Right lung (tissue), 10 donors: ENCODE measurements at places on chromosomes 2 and 18.
A peak's percentile ranks its signal among the peaks of the same experiment; 100 is the strongest.

DNA sequence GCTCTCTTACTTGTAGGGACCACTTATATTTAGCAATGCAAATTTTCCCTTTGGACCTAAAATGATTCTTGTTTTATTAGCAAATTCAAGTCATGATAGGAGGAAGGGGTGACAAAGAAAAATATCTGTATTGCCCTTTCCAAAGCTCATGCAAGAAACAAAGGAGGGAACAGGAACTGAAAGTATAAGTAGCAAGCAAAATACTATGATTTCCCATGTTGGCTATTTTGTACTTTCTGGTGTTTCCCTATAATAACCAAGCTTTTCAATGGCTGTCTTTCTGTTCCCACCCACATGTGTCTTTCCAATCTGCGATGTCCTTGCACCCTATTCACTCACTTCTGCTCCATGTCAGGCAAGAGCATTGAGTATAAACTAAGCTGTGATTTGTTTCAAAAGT, 279.7 kb downstream of the RNF144A start:
- DNase-seq, result no peak

GRCh38 chr2:199057936-199058335, 399.8 kb downstream of the SATB2 start:
- no peak for DNase-seq

DNA sequence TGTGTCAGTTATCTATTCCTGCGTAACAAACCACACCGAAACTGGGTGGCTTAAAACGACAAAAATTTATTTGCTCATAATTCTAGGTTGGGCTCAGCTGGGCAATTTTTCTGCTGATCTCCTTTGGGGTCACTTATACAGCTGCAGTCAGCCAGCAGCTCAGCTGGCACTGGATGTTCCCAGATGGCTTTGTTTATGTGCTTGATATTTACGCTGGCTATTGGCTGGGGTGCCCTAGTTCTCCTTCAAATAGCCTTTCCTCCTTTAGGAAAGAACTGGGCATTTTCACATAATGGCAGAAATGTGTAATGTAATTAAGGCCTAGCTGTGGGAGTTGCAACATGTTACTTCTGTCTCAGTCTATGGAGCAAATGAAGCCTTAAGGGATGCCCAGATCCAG, 142.2 kb downstream of the B3GNT2 start:
- DNase-seq, result no peak

DNA sequence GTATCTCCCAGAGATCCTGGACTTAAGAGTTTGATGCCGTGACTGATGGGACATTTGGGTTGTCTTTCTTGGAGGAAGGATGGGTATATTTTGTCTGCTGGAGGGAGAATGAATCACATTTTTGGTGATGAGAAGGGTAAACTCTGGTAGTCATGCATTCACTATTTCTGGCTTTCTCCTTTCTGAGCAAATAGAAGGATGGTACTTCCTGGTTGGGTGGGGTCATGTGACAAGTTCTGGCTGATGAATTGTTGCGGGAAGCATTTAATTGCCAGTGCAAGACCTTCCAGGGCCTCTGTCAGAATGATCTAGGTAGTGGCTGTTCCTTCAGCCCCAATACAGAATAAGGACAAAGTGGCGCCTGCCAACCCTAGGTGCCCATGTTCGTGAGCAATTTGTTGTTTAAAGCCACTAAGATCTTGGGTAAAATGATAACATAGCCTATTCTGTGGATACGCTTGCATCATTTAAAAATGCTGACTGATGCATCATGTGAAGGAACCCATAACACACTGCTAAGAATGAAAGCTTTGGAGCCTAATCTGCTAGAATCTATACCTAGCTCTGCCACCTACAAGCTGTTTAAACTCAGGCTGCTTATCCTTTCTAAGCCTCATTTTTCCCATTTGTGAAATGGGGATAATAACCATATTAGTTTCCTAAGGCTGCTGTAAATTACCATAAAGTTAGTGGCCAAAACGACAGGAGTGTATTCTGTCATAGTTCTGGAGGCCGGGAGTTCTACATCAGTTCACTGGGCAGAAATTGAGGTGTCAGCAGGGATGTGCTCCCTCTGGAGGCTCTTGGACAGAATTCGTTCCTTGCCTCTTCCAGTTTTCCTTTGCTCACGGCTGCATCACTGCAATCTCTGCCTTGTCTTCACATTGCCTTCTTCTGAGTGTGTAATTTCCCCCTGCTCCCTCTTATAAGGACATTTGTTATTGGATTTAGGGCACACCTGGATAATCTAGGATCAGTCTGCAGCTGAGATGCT, 281.3 kb downstream of the AGPS start:
- no peak for DNase-seq

DNA sequence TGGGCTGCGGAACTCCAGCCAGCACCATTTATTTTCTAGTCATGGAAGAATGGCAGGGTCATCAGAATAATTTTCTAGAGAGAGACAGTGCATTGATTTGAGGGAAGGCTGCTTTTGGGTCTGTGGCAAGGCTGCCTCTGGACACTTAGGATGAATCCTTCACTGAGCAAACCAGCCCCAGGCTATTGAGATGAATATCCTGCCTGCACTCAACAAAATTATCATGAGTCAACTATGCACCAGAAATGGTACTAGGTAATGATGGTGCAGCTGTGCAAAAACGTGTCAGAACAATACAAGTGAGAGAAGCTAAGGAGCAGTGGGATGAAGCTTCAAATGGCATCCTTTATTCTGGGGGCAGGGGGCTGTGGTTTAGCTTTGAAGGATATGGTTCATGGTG, 115.8 kb downstream of the SPHKAP start:
- no peak for DNase-seq

DNA sequence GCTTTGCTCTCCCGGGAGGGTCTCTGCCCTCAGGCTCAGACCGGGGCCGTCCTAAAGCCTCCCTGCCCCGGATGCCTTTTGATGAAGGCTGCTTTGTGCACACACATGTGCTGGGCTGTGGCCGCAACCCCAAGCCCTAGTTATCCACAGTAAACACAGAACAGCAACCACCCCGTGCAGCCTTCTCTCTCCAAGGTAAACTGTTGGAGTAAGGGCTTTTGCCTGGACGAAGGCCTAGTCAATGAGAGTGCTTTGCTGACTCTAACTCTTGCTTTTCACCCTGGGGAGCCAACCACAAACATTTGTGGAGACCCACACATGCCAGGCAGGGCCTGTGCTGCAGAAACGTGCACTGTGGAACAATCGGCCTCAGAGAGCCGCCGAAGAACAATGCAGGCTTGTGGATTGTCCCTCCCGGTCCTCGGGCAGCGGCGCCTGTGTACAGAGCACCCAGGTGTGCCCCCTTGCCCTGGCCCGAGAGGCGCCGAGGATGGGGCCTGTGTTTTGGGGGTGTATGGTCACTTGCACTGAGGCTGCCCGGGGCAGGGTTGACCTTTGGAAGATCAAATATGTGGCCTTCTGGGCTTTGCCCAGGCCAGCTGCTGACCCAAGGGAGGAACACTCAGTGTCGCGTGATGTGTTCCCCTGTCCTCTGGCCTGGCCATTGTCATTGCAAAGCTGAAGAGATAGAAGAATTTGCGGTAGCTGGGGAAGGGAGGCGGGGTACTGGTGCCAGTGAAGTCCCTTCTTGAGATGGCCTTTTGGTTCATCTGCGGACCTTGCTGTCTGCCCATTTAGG, 37.0 kb downstream of the CTIF start:
- no peak for DNase-seq

DNA sequence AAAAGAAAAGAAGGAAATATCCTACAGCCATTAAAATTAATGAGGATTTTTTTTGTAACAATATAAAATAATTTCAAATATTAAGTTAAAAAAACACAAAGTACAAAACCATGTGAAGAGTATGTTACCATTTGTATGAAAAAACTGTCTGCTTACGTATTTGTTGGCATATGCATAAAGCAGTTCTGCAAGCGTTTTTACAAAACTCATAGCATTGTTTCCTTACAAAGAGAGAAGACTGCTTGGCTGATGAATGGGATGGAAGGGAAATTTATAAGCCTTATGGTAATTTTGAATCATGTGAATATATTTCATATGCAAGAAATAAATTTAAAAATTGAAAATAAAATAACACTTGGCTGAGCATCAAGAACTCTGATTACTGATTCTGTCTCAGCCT, 63.1 kb downstream of the METTL4 start:
- no peak for DNase-seq

- DNase-seq, result no peak
These were observed at the start of gene DNER for GRCh38 chr2:229714080-229714735. Gene DNER, minus strand, starts transcription at chr2:229714555. Its CDS starts 132 bp downstream, at chr2:229714423.

- no peak for DNase-seq
These were observed 48.8 kb upstream of the REL start for GRCh38 chr2:60832621-60833020.

DNA sequence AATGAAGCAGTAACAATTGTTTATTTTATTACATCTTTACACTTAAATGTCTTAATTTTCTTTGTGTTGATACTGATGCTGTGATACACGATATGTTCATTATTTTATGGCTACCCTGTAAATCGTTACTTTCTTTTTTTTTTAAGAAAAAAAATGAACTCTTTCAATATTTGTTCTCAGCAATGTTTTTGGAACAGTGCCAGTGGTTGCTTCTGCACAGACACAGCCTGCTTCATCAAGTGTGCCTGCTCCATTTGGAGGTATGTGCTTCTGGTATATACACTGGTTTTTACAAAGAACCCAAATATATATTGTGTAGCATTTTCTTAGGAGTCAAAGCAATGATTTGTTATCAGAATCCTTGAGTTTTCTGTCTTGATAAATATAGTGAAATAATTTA, 62.2 kb upstream of the SCYGR2 start:
- no peak for DNase-seq

GRCh38 chr2:169080250-169081069, 11.1 kb downstream of the DHRS9 start:
- no peak for DNase-seq

DNA sequence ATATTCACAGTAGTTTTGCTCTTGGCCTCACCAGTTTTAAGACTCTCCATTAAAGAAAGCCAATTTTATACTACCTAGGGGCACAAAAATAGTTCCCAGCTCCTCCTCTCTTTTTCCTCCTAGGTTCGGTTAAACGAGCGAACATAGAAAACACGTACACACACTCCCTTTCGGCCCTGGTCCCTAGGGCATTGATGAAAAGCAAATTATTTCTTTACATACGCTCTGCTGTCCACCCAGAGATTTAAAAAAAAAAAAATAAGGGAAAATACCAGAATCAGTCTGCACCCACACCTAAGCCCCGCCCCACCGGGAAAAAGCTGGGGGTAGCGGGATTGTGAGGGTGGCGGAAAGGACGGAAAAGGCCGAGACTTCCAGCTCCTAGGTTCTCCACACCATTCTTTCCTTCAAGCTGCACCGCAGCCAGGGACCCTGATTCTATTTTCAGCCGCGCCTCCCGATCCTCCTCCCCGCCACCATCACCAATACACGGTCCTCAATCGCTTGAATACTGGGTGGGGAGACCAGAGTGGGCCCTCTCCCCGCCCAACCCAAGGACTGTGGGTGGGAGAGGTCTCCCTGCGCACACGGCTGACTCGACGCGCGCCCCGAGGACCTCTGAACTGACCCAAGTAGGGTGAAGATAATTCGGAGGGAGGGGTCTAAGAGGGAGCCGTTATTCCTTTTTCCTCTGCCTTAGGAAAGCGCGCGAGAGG, 769 bp downstream of the ATF2 start:
- DNase-seq, result peak; percentile 28

- no peak for DNase-seq
These were observed 29.3 kb downstream of the SERPINE2 start for GRCh38 chr2:224009605-224010315.

- DNase-seq, result peak; percentile 18
These were observed 55.8 kb downstream of the ASXL2 start for GRCh38 chr2:25822190-25823117.

DNA sequence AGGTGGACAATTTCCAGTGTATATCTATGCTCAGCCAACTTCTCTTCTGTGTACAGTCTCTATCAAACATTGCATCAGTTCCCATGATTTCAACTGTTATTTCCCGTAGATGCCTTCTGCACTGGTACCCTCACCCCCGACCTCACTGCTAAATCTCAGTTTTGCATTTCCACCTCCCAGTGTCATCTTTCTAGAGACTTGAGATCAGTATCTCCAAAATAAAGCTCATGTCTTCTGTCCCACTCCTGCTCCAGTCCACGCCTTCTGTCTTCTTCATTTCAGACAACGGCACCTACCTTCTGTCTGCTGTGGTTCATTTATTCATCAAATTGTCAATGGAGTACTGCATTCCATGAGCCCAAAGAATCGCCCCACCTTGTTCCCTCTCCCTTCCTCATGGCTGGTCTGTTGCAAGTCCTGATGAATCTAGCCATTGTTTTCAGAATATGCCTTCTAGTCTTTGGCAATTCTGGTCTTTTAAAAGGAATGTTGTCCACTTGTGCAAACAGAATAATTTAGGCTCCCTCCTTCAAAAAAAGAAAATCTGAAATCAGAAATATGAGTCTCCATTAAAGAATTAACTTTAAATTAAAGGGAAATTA, 23.3 kb upstream of the NPAS2 start:
- DNase-seq, result no peak
